Activated CD8-positive, alpha-beta memory T cell treated with anti-CD3 and anti-CD28 coated beads for 1 hour (primary cell): ENCODE measurements at places on chromosomes 7 and 10.

- DNase-seq = no peak
Measured at GRCh38 chr10:33113466-33113865, 155.4 kb upstream of the ITGB1 start.

DNA sequence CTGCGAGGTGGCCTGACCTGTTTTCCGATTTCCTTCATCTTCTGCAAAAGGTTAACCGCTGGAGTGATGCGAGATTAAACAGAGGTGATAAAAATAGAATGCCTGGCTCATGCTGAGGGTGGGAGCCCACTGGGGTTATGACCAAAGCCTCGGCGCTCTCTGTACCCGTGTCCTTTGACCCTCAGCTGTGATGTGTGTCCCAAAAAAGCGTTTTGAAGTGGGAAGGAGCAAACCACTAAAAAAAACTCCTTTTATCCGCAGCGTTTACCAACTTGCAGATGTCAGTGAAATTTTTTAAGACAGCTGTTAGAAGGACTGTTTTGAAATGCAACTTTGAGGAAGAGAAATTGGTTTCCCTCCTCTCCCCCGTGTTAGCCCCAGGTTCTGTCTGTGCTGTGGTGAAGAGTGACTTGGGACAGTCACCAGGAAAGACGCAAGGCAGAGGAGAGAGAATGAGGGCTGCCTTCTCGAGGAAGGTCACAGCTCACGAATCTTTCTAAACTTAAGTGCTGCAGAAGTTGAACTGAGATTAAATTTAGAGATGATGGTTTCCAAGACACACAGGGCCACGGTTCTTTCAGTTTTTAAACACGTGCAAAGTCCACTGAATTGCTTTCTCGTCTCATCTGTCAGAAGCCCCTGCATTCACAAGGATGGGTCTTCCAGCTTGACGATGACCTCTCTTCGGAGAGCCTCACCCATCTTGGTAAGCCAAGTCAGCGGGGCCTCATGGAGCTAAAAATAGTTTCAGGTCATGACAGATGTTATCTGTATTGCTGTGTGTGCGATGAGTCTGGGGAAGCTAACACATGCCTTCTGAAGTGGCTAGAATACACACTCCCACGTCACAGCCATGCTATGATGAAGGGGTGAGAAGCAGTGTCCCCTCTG, 27.6 kb downstream of the AMZ1 start:
- no peak for DNase-seq

DNA sequence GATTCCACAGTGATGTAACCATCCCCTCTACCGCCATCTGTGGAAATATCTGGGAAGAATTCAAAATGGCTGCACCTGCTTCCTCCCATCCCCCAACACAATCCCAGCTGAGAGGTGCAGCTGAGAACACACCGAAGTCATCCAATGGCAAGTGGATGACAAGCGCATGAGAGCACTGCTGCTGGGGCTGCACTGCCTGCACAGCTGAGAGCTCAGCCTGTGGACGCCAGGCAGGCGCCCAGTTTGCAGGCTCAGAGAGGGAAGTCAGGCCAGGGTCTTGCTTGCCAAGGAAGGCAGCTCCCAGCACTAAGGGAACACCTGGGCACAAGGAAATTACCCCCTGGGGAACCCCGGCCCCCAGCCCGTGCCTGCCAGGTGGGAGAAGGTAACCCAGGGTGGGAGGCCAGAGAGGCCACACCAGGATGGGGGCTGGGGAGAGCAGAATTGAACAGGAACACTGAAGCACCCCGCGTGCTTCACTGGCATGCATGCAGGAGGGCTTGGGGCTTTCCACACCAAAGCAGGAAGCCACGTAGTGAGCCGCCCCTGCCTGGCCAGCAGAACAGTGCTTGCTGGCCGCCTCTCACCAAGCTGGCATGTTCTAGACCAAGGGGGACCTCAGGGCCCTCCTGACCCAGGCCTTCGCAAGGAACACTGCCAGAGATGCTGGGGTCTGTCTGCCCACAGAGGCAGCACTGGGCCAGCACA, 46.2 kb downstream of the FAM53B start:
- no peak for DNase-seq

DNA sequence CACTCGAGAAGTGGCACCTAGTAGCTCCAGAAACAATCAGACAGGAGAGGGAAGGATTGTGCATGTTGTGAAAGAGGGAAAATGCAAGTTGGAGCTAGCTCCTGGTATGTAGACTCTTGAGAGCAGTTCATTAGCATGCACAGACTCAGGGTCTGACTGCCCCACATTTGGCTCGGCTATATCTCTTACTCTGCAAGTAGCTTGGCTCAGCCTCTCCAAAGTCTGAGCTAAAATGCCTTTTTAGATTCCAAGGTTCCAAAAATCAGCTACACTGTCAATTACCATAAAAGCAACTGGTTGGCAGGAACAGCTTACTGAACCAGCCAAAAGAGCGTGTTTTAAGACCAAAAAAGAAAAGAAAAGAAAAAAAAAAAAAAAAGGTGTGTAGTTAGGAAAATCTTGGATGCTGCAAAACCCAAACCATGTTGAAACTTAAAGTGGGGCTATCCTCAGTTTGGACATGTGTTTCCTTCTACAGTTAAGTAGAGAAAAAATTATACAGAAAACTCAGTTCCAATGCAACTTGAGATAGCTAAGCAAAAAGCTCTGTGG, 65.5 kb downstream of the MKX start:
- DNase-seq = no peak

GRCh38 chr10:119039161-119039560, 9.6 kb downstream of the NANOS1 start:
- DNase-seq = no peak

- DNase-seq = no peak
Measured at GRCh38 chr7:148935451-148935850, 51.4 kb upstream of the EZH2 start.

DNA sequence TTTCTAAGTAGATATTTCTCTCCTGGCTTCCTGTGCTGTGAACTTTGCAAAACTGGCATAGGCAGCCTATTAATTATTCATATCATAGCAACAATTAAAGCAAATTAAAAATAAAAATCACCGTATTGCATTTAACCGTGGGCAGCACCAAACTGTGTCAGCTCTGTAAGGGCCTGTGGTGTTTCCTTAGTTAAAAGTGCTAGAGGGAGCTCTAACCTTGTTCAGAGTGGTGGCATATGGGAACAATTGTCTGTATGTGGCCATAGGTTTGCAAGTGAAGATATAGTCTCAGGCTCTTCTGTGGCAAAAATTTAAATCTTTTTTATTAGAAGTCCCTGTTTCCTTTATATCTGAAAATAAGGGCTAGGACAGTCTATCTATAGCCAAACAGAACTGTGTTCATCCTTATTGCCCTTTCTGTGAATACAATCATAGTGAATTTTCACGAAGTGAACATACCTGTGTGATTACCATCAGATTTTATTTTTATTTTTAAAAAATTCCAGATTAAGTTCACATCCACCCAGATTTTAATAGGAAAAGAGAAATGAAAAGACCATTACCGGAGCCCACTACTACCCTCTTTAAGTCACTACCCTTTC, 92.6 kb downstream of the POLL start:
- no peak for DNase-seq

- no peak for DNase-seq
Measured at GRCh38 chr10:125984865-125985495, 88.6 kb downstream of the FANK1 start.

GRCh38 chr10:69220507-69220906, 375 bp downstream of the HKDC1 start:
- no peak for DNase-seq

- no peak for DNase-seq
Measured at GRCh38 chr10:112990271-112990670, 40.2 kb downstream of the TCF7L2 start.

GRCh38 chr10:58661902-58662301, 149.2 kb downstream of the BICC1 start:
- DNase-seq = no peak

DNA sequence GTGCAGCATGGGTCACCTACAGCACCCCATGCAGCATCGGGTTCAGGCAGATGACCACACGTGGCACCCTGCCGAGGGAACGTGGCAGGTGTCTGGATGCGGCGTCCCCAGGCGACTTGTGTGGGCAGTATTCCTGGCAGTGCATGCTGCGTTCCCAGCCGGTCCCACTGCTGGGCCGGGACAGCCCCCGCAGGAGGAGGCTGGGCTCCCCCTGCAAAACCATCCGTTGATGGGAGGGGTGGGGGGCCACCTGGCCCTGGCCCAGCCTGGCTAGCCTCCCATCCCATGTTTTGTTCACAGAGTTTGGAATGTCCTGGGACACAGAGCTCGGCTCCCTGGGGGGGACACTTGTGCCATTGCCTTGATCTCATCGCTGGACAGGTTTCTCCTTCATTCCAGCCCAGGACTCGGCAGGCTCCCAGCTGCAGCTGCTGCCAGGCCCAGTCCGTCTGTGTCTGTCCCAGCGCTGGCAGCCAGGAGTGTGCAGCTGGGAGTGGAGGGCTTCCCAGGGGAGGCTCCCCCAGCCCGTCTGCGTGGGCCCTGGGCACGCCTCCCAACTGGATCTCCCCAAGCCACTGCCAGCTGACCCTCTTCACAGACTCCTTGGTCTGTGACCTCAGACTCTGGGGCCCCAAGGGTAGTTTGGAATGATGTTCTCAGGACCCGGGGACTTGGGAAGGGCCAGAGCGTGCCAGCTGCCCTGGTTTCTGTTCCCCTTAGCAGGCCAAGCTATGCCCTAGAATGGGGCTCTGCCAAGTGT, 32.6 kb downstream of the TMEM270 start:
- DNase-seq = no peak

GRCh38 chr10:48684792-48685623, at the start of gene WDFY4:
WDFY4 (plus strand) TSS chr10:48684873; CDS start chr10:48709733, 24,860 bp downstream.
- no peak for DNase-seq

GRCh38 chr7:149854611-149855360, 16.6 kb downstream of the ZNF862 start:
- no peak for DNase-seq

- no peak for DNase-seq
Measured at GRCh38 chr7:19930851-19931250, 157.4 kb upstream of the TMEM196 start.

DNA sequence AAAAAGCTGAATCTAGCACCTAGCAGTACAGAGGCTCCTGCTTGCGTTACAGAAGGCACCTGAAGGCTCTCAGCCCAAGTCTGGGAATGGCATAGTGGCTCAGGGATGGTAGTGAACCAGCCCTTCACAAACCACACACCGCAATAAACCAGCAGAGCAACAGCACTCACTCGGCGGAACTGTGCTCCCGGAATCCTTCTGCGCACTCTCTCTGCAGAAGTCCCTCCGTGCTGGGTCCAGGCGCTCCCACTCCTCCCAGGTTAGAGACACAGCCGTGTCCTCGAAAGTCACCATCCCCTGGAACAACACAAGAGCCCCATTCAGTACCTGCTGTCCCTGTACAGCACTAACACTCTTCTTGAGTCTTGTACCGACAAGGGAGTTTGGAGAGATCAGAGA, 1.5 kb downstream of the ZNF394 start:
- DNase-seq = no peak

DNA sequence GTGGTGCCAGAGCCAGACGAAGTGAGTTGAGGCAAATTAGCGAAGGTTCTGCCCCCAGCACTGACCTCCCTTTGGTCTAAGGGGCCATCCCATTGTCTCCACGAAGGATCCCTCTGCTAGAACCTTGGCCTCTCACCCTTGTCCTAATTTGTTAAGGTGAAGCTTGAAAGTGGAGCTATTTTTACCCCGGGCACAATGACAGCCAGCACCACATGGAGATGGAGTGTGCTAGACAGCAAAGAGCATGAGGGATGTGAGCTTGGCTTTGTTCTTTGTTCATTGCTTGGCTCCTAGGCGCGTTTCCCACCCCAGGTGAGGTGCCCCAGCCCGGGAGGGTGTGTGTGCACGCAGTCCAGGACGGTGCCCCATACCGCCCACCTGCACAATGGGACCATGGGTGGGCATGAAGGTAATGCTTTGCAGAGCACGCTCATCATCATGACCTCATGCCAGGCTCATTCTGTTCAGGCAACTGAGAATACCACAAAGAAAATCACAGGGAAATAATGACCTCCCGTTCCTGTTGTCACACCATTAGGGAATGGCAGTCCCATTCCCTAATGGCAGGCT, 361.0 kb upstream of the FZD8 start:
- DNase-seq = no peak
